NCI-H524 (cell line): ENCODE measurements at places on chromosomes 7 and 10.

- peak; percentile 14 for DNase-seq
Measured at GRCh38 chr10:28678687-28679457, 1.6 kb downstream of the BAMBI start.

- no peak for DNase-seq
Measured at GRCh38 chr10:124092250-124092859, 1.0 kb downstream of the CHST15 start.

- DNase-seq: no peak
Measured at GRCh38 chr7:6172910-6173295, 99.5 kb downstream of the CYTH3 start.

DNA sequence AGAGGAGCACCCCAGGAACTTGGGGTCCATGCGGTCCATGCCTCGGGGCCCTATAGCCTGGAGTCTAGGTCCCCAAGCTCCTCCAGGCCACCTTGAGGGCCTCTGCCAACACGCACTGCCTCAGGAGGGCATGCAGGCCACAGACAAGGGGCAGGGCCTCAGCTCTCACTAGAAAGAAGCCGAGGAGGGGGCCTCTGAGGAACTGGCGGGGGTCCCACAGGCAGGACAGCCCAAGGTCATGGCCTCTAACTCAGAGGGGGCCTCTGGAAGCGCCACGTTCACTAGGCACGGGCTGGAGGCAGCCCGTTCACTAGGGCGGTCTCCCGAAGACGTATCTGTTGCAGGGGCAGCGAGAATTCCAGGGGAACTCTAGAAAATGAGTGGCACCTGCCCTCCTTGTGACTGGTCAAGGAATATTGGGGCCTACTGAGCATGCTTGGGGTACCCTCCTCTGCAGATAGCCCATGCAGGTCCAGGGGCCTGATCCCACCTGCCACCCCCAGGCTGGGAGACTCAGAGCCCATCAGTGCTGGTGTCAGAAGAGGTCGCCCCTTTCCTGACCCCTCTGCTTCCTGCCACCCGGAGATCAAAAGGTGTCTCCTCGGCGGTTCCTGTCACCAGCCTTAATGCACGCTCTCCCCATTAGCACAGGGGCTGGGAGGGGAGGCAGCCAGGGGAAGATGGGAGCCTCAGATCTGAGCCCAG, 86.7 kb upstream of the RET start:
- DNase-seq: no peak

- no peak for DNase-seq
Measured at GRCh38 chr10:123156078-123156477, 1.9 kb downstream of the BUB3 start.

GRCh38 chr10:72337039-72337629, 17.6 kb downstream of the DNAJB12 start:
- DNase-seq: peak; percentile 68

DNA sequence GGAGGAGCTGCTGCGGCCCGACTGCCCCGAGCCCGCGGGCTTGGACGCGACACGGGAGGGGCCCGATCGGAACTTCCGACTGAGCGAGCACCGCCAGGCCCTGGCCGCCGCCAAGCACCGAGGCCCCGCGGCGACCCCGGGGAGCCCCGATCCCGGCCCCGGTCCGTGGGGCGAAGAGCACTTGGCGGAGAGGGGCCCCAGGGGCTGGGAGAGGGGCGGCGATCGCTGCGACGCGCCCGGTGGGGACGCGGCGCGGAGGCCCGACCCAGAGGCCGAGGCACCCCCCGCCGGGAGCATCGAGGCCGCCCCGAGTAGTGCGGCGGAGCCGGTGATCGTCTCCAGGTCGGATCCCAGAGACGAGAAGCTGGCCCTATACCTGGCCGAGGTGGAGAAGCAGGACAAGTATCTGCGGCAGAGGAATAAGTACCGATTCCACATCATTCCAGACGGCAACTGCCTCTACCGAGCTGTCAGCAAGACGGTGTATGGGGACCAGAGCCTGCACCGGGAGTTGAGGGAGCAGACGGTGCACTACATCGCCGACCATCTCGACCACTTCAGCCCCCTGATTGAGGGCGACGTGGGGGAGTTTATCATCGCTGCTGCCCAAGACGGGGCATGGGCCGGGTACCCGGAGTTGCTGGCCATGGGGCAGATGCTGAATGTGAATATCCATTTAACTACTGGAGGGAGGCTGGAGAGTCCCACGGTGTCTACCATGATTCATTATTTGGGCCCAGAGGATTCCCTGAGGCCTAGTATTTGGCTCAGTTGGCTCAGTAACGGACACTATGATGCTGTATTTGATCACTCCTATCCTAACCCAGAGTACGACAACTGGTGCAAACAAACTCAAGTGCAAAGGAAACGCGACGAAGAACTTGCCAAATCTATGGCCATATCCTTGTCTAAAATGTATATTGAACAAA, 1.4 kb downstream of the OTUD1 start:
- DNase-seq: peak; percentile 10

DNA sequence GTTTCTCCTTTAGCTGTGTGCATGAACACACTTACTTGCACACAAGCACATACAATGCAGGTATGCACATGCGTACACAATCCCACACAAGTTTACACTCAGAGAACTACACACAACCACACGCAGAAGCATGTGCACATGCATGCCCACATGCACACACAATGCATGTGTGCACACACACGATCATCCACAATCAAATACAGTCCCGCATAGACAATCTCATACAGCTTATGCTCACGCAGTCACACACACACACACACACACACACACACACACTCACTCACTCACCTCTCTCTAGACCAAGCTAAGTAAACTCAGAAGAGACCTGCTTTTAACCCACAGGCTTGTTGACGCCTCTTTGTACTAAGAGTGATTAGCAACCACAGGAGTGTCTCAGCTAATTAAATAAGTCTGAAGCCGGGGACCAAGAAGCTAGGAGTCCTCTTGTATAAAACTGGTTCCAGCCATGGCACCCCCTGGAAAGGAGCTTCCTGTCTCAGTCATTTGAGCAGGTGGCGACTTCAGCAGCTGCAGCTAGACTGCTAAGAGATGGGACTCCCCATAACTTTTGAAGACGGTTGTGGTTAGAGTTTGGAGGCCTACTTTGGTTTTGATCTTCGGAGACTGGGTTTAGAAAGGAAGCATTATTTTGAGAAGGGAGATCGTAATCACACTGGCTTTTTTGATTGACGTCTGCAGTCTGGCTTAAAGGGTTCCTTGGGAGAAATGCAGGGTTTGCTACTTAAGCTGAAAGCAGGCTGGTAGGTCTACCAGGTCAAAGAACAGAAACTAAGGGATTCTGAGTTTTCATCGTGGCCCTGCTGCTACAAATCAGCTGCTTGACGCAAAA, 82.3 kb upstream of the ADRB1 start:
- DNase-seq: no peak

- DNase-seq: no peak
Measured at GRCh38 chr7:80288175-80289122, 153.8 kb downstream of the GNAI1 start.

- no peak for DNase-seq
Measured at GRCh38 chr10:17782921-17783665, 26.1 kb upstream of the MRC1 start.

GRCh38 chr10:7706534-7707073, 3.5 kb downstream of the ITIH2 start:
- DNase-seq: no peak

GRCh38 chr7:17532861-17533404, 234.5 kb downstream of the AHR start:
- no peak for DNase-seq

DNA sequence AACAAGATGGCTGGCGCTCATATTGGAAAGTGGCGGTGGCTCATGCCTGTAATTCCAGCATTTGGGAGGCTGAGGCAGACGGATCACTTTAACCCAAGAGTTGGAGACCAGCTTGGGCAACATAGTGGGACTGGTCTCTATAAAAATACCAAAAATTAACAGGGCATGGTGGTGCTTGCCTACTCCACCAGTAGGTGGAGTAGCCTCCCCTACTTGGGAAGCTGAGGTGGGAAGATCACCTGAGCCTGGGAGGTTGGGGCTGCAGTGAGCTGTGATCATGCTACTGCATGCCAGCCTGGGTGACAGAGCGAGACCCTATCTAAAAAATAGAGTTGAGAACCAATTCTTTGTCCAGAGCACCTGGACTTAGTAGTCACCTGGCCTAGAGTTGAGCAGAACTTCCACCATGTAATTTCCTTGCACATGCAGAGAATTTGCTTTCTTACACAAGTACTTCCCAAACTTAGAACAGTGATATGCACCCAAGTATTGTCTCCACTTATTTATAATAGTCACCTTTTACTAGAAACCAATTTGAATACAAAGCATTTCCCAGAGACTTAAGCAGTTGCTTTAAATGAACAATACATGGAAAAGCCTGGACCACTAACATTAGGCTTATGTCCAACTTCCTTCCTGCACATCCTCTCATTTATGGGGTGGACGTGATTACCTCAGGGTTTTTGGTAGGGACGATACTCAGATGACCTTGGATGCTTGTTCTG, 15.9 kb downstream of the LAMB4 start:
- DNase-seq: no peak

- DNase-seq: no peak
Measured at GRCh38 chr7:24732646-24733413, 24.4 kb downstream of the GSDME start.

DNA sequence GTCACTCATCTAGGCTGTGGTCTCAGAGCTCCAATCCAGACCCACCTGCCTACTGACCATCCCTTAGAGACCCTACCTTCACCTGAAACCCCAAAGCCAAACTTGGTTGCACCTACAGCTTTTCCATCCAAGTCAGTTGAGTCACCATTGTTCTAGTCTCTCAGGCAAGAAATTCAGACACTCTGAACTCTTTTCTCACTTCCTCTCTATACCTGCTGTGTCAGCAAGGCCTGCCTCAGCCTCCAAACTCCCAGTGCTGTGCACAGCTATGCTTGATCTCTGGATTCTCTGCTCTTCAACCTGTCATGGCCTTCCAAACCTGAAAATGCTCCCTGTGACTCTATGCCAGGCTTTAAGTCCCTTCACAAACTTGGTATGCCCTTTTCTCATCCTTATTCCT, 47.4 kb upstream of the MTURN start:
- DNase-seq: no peak

DNA sequence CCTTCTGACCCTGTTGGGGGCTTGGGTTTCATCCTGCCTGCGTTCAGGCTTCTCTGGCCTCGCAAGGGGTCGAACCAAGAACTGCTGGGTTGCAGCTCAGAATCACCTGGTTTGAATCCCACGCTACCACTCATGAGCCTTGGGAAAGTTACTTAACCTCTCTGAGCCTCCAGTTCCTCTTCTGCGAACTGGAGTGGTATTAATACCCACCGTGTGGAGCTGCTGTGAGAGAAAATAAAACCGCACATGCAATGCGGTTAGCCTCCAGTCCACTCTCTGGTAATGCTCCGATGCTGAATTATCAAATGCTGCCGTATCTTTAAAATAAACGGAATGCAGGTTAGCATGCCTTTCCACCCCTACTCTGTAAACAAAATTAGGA, 171.9 kb downstream of the ARHGAP12 start:
- DNase-seq: no peak

DNA sequence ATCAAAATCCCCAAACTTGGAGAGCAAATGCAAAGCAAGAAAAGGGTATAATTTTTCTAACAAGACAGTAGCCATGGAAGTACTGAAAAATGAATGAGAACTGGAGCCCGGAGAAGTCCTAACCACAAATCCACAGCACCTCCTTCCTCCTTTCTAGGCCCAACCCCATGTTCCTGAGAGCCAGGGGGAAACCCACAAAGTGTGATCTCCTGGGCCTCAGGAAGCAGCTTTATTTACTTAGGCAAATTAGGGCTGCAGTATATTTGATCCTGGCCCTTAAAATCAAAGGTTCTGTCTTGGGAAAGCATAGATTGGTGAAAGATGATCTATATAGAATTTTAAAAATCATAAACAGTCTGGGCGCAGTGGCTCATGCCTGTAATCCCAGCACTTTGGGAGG, 103.0 kb downstream of the DOCK4 start:
- DNase-seq: no peak

- no peak for DNase-seq
Measured at GRCh38 chr10:90935581-90936275, 14.8 kb upstream of the ANKRD1 start.

DNA sequence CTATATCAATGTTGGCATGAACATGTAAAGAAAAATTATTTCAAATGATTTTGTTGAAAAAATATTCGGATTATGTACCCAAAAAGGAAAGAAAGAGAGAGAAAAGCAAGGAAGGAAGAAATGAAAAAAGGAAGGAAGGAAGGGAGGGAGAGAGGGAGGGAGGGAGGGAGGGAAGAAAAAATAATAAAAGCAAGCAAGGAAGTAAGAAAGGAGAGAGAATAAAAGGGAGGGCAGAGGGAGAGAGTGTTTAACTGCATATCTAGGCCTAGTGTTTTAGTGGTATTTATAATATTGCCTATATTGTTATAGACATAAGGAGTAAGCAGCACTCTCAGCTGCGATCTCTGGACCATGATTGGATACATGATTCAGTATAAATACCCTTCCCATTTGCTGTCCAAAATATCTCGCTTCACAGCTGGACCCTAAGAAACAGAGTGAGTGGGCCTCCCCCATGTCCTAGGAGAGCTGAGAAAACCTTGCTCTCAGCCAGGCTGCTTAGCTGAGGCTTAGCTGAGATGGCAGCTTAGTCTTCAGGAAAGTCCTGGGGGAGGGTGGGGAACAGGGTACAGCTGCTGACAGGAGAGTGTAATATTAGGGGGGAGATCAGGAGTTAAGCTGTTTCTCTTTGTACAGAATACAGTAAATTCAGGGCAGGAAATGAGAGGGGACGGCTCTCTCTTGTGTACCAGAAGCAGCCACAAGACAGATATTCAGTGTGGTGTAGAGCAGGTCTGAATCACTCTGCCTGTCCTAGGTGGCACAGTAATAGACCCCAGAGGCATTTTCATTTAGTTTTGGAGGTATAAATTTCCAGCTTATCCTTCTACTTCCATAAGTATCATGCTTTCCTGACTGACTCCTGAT, 66.8 kb upstream of the TARP start:
- no peak for DNase-seq

- DNase-seq: peak; percentile 94
Measured at GRCh38 chr7:82319674-82320118, 123.9 kb downstream of the CACNA2D1 start.

DNA sequence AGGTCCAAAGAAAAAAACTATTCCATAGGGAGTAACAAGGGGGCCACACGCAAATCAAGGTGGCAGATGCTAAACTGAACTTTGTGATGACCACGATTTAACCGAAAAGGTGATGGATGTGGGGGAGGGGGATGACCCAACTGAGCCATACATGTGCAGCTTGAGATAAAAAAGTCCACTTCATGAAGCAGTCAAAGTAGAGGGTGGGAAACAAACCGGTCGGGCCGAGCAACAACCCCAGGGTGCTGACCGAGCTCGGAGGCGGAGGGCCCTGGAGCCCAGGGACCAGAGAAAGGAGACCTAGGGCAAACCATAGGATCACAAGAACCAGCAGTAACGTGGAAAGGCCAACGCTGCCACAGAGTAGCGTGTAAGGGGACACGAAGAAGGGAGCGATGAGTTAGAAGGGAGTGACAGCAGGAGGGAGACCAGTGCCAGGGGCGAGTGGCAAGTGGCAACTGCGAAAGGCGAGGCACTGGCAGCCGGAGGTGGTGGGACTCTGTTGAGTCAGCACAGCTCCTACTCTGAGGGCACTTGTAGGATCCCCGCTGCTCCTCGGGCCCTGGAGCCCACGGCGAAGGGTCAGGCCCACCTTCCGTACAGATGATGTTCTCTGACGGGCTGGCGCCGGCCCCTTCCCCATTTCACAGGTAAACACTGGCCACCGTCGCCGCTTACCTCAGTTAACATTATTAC, 540 bp downstream of the SNX13 start:
- peak; percentile 13 for DNase-seq

- no peak for DNase-seq
Measured at GRCh38 chr7:24870766-24871165, 109.2 kb downstream of the OSBPL3 start.
